ENCODE measurements at places on chromosomes 4 and X.
A peak's percentile ranks its signal among the peaks of the same experiment; 100 is the strongest.

DNA sequence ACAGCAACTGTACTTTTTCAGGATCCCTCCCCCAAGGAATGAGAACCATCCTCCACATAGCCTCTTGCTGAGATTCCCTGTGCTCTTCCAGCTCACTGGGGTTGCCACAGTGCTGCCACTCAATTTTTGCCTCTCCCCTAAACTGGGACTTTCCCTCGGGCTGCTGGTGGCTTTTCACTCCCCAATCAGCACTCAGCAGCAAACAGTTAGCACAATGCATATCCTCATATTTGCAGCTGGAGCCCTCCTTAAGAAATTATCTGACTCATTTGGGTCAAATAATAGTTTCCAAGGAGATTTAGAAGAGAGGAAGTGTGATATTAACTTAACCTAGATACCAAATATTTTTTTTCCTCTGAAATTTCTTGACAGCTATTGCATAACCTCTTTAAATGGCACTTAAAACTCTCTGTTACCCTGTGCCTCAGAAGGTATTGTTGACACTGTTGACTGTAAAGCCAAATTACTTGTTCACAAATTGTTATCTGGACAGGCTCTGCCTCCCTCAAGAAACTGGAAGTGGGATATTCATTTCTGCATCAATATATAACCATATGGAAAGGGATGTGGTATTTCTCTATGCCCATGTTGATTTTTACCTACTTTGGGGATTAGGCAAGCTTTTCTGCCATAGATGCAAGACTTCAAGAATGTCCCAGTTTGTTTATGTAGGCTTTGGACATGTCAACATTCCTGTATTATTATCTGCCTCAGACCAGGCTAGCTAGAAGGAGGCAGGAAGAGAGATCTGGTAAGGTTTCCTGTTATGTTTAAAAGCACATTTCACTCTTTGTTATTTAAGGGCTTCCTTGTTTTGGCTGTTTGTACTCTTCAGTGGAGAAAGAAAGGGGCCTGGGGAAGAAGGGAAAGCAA is 58.0 kb downstream of the SEPTIN11 start:
- DNase-seq: peak; percentile 24

GRCh38 chrX:7062276-7062675 is 85.2 kb upstream of the STS start:
- DNase-seq: no peak

- DNase-seq: no peak
These were observed 80.8 kb upstream of the IQCM start for GRCh38 chr4:149896432-149896831.

DNA sequence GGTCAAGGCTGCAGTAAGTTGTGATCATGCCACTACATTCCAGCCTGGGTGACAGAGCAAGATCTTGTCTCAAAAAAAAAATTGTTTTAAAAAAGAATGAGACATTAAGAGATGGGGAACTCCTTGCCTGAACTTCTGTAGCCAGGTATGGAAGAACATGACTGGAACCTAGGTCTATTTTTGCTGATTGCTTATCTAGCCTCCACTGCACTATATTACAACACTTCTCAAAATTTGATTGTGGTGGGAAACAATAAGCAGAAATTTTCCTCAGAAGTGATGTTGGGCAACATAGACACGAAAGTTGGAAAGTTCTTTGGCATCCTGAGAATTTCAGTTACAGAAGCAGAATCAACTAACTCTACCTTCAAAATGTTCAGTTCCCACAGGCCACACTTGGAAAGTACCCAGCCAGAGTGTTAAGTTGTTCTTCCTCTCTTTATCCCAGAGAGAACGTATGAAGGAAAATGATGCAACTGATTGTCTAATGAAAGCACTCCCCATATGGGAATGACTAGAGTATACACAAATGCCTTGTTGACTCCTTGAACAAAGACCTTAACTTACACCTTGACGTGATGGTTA is 50.0 kb downstream of the LUZP4 start:
- DNase-seq: no peak

DNA sequence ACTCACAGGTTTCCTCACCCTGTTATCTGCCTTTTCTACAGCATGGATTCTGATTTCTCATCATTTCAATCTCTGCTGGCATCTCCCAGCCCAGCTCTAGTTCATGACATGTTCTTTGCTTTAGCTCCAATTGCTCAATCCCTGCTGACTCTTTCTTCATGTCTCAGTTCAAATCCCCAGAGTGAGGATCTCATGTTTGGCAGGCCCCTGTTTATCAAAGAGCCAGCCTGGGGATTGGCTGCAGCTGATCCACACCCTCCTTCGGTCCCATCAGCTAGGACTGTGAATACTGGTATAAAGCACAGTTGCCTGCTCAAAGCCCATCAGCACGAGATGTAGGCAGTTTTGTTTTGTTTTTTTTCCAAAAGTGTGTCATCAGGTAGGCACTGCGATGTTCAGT is 14.4 kb upstream of the CC2D2A start:
- no peak for DNase-seq

DNA sequence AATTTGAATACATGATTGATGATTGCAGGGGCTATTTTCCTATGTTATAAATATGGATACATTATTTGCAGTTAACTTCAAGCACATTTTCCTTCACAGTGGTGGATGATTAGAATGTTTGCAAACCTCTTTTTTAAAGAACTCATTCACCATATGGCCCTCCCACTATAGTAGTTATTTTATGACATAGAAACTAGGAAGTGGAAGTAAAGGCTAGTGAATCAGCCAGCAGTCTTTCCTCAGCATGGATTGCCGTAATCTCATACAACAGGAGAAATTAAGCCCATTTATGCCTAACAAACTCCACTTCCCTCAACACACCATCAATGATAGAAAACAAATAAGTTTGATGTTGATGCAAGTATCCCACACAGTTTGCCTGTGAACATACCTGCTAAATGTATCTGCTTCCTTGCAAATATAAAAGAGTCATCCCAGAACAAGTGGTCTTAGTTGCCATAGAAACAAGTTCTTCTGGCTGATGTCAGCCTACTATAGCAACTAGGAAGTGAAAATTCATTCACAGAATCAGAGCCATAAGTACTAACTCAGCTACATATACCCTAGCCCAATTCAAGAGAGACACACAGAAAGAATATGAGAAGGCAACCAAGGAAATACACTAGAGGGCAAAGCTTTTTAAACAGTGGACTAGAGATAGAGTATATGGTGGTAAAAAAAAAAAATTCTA is 100.9 kb upstream of the RADX start:
- DNase-seq: no peak

DNA sequence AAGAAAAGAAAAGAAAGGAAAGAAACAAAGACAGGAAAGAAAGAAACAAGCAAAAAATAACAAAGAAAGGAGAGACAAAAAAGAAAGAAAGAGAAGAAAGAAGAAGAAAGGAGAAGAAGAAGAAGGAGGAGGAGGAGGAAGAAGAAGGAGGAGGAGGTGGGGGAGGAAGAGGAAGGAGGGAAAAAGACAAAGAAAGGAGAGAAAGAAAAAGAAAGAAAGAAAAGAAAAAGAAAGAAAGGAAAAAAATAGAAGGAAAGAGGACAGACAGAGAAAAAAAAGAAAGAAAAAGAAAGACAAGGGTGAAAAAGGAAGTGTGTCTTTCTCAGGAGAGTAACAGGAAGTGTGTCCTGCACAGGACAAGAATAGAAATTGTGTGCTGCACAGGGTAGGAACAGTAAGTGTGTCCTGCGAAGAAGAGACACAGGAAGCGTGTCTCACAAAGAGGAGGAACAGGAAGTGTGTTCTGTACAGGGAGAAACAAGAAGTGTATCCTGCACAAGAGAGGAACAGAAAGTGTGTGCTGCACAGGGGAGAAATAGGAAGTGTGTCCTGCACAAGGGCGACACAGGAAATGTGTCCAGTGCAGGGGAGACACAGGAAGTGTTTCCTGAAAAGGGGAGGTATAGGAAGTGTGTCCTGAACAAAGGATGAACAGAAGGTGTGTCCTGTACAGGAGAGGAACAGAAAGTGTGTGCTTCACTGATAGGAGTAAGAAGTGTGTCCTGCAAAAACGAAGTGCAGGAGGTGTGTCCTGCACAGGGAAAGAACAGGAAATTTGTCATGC is 101.2 kb downstream of the ARSF start:
- DNase-seq: no peak

- peak; percentile 6 for DNase-seq
These were observed 859 bp downstream of the SMARCA1 start for GRCh38 chrX:129522184-129523078.

DNA sequence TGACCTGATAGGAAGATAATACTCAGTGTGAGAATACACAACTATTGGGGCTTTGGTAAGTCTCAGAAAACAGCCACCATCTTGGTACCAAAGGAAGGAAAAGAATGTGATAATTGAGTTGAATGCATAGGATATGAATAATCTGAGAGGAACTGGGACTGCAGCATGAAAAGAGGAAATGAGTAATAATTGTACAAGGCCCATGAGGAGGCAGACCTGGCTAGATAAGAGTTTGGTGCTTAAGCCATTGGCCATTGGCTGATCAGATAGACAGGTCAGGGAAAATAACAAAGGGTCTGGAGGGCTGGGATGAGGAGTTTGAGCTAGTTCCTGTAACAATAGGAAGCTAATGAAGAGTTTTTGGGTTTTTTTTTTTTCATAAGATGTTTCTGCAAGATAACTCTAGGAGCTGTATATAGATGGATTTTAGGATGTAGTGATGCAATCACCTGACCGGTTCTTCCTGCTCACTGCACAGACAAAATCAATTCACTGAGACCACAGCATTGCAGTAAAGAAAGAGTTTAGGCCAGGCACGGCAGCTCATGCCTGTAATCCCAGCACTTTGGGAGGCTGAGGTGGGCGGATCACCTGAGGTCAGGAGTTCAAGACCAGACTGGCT is 5.3 kb upstream of the TRMT2B start:
- DNase-seq: no peak

GRCh38 chrX:149871940-149872339 is 9.0 kb upstream of the MAGEA8 start:
- peak; percentile 69 for DNase-seq

- no peak for DNase-seq
These were observed 31.9 kb upstream of the FAM9C start for GRCh38 chrX:13076176-13076961.

GRCh38 chr4:82513382-82513781 is 48.4 kb downstream of the TMEM150C start:
- DNase-seq: no peak

DNA sequence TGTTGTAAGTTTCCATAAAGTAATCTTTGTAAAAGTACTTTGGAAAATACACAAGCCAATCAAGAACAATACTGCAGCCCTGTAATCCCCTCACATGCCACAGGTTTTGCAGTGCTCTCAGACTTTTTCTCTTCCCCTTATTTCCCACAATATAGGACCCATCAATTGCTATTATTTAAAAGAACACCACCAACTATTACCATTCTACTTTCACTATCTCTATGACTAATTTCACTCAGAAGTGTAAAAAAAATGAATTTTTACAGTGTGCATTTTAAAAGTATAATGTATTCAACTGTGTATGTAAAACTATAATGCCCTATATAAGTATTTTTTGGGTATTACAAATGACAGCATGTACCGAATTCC is 1.7 kb downstream of the ATP8A1 start:
- no peak for DNase-seq

DNA sequence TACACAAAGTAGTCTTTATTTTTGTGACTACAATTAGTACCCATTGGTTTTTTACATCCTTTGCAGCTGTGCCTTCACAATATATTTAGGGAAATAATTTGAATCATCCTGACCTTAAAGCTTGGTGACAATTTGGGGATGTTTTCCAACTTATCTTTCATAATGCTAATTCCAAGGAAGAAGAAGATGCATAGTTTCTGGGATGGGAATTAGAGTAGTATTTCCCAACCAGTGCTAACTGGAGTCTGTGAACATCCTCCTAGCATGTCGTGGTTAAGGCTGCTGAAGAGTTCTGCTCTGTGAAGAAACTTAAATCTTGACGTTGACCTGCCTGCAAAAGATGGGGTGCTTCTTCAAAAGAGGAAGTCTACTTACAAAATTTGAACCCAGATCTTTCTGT is 173.5 kb downstream of the ANK2 start:
- no peak for DNase-seq

DNA sequence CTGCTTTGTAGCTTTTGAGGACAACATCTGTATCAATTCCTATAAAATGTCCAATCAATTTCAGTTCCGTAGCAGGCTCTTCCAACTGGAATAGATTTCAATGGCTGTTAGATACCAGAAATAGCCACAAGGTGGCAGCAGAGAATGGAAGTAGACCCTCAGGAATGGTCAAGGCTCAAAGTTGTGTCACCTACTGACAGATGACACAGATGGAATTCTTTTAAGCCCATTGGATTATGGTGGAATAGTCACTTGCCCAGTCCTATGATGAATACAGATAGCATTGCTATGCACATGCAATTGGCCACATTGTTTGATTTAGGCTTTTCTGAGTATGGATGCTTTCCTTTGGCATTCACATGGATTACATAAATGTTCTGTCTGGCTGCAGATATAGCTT is 130.4 kb upstream of the RADX start:
- peak; percentile 49 for DNase-seq

GRCh38 chr4:108303488-108304177 is 134.9 kb upstream of the LEF1 start:
- DNase-seq: no peak

GRCh38 chrX:48468247-48468671 is 1.8 kb downstream of the SLC38A5 start:
- peak; percentile 68 for DNase-seq

GRCh38 chrX:76202471-76202870 is 29.6 kb downstream of the PBDC1 start:
- no peak for DNase-seq

DNA sequence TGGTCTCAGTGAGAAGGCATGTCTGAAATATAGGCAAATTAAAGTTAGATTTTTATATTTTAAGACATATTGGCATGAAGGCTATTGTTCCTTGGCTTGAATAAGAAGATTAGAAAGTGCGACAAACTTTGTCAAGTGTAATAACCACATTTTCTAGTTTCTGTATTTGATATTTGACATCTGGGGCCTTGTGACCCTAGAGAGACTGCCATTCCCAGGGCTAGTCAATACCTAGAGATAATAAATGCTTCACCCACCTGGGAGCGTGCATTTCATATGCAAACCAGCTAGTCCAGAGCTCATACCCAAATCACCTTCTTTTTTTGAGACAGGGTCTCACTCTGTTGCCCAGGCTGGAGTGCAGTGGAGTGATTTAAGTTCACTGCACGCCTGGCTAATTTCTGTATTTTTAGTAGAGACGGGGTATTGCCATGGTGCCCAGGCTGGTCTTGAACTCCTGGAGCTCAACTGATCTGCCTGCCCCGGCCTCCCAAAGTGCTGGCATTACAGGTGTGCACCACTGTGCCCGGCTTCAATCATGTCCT is 62.6 kb downstream of the COQ2 start:
- DNase-seq: no peak

Measured in stimulated activated CD4-positive, alpha-beta T cell treated with anti-CD3 and anti-CD28 coated beads, Interleukin-2, amount 100 ng/mL, for 24 hours (primary cell).